ENCODE measurements at places on chromosomes 5 and 9. TPM values are rescaled to one million over a fixed set of nuclear protein-coding genes. Genes with fewer than 3 reads are reported as not detected.

GRCh38 chr9:99352826-99353225, 130.7 kb downstream of the SEC61B start:
- no peak for DNase-seq

DNA sequence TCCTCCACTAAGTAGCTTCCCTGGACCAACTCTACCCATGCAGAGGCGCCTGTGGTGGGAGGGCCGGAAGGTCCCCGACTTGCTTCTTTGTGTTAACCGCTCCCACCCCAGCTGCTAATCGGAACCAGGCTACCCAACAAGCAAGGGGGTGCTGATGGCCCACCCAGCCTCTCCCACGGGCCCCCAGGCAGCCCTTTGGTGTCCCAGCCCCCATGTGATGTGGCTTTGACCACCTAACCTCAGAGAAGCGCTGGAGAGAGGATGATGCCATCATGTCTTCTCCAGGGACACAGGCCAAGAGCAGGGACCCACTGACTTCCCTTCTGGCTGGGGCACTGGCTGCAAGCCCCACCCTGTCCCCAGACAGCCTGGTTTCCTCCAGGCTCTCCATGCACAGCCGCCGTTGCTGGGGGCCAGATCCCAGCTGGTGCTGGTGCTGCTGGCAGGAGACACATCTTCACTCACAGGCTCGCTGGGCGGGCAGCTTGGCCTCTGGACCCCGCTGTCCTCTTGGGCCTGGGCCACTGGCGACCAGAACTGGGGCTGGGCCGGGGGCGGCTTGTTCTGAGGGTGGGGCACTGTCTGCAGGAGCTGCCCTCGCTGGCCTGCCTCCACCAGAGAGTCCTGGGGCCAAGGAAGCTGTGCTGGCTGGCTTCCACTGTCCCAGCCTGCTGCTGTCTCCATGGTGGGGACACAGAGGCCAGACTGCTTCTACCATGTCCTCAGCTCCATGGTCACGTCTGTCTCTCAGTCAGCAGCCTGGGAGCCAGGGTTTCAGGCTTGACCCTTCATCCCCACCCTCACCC, 27.8 kb downstream of the LAMC3 start:
- no peak for DNase-seq

THOC3 gene
- total RNA-seq = 55.6 TPM

DNA sequence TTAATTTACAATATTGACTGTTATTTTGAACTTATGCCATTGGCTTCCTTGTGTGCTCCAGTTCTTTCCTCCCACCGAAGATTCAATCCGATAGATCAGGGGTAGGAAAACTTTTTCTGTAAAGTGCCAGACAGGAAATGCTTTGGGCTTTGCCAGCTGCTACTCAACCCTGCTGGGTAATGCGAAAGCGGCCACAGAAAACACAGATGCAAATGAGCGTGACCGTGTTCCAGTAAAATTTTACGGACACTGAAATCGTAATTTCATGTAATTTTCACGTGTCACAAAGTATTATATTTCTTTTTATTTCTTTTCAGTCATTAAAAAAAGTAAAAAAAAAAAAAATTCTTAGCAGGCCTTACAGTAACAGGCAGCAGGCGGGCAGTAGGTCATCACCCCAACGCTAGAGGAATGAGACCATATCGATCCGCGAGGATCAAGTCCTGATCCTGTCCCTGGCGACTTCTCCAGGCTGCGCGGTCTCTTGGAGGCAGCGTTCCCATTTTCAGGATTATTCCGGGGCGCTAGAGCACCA, 599 bp downstream of the NMRK1 start:
- peak; percentile 72 for DNase-seq

GRCh38 chr5:180090769-180091546, 19.4 kb upstream of the RNF130 start:
- peak; percentile 62 for DNase-seq

EDIL3 gene
- total RNA-seq = 1.5 TPM

IL33 gene
- 11.8 TPM for total RNA-seq

GRCh38 chr5:9724707-9725106, 94.6 kb upstream of the TAS2R1 start:
- no peak for DNase-seq

GRCh38 chr9:6655036-6655435, 9.5 kb upstream of the GLDC start:
- no peak for DNase-seq

NIPSNAP3A gene
- 52.1 TPM for total RNA-seq

GRCh38 chr9:124489222-124489621, 18.0 kb downstream of the NR5A1 start:
- DNase-seq = no peak

GRCh38 chr9:110320651-110321445, 16.8 kb downstream of the TXNDC8 start:
- DNase-seq = no peak

DNA sequence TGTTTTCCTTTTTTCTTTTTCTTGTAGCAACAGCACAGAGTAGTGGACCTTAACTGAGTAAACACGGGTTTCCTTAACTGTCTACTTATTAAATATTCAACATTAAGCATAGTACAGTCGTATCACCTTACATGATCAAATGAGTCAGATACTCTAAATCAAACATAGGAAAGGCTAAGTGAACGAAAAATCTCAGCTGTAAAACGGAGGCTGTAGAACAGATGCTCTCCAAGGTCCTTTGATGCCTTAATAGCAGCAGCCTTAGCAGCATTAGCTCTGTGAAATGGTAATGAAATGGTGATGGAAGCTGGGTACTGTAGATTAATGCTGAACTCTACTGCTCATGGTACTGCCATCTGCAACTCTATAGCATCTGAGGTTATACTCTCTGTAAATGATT, 1433.3 kb upstream of the C9orf72 start:
- no peak for DNase-seq

C5orf52 gene
- total RNA-seq = not detected

ABLIM3 gene
- 41.3 TPM for total RNA-seq

PHF24 gene
- not detected for total RNA-seq

CARD6 gene
- 39.6 TPM for total RNA-seq

ACTBL2 gene
- total RNA-seq = 0.17 TPM

DNA sequence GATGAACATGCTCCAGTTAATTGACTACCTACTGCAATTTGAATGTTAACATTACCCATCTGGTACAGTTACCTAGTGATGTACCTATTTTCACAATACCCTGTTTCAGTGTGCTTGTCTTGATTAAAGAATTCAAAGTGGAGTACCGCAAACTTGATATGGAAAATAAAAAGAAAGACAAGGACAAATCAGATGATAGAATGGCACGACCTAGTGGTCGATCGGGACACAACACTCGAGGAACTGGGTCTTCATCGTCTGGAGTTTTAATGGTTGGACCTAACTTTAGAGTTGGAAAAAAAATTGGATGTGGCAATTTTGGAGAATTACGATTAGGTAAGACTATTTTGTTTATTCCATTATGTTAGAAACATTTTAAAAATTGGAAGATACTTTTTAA, 33.5 kb downstream of the CSNK1G3 start:
- peak; percentile 51 for DNase-seq

GPR150 gene
- 0.05 TPM for total RNA-seq

ALDH1A1 gene
- 1,650 TPM for total RNA-seq

GRCh38 chr5:127031147-127031862, 947 bp upstream of the MARCHF3 start:
- peak; percentile 57 for DNase-seq

WHRN gene
- 0.17 TPM for total RNA-seq
